ENCODE measurements at places on chromosomes 4 and X. TPM values are rescaled to one million over a fixed set of nuclear protein-coding genes. Genes with fewer than 3 reads are reported as not detected.

DNA sequence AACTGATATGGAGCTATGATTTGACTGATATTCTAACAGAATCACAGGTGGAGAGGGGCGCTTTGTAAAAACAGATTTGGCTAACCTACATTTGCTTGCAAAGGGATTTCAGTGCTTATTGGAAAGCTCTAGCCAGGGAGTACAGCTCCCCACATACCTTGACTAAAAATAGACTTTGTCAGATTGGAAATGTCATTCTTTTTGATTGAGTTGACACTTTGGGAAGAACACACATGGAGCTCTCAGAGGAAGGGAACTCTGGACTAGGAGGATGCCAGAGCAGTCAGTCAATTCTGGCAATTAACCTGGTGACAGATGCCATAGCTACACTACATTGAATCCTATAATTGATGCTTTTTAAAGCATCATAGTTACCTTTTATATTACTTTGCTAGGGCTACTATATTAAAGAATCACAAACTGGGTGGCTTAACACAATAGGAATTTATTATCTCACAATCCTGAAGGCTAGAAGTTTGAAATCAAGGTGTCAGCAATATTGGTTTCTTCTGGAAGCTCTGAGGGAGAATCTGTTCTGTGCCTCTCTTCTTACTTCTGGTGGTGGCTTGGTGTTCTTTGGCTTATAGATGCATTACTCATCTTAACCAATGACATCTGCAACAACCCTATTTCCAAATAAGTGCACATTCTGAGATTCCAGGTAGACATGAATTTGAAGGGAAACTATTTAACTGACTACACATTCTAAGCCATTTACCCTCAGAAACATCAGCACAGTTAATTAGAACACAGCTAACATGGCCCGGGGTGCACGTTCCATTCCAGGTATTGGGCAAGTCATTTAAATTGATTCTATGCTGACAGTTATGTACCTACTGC, 8.4 kb upstream of the HERC3 start:
- DNase-seq: no peak

- DNase-seq: no peak
Observed at GRCh38 chr4:181475359-181475758, 767.8 kb upstream of the TENM3 start.

DNA sequence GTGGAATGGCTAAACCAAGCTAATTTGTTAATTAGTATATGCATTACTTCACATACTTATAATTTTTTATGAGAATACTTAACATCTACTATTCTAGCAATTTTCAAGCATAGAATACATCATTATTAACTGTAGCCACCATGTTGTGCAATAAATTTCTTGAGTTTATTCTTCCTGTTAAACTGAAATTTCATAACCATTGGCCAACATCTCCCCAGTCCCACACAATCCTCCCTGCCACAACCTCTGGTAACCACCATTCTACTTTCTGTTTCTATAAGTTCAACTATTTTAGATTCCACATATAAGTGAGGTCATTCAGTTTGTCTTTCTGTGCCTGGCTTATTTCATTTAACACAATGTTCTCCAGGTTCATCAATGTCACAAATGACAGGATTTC, 208.5 kb downstream of the PPP4R3C start:
- DNase-seq: no peak

GRCh38 chr4:26131711-26132110, 189.1 kb upstream of the RBPJ start:
- peak; percentile 60 for DNase-seq

DNA sequence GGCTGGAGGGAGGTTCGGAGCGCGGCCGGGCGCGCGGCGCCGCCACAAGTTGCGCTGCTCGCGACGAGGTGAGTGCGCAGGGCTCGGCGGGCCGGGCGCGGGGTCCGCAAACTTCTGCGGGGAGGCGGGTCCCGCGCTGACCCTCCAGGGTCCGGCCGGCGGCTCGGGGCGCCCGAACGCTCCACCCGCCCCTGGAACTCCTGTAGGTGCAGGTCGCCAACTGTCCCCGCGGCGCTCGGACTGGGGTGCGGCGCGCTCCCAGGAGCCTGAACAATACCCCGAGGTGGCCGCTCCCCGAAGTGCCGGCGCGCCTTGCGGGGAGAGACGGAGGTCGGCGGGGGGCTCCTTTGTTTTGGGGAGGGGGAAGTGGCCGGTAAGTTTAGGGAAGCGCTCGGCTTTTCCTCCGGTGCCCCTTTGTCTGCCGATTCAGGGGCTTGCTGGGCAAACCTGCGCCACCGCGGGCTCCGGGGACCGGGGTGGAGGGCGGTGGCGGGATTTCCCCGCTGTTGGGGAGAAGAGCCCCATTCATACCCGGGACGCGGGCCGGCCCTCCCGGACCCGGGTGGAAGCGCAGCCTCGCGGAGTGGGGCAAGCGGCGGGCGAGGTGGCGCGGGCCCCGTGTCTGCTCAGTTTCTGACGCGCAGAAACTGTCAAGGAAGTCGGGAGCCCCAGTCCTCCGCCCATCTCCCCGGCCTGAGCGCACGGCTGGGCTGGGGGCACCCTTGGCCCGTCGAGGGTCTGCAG, 694 bp downstream of the TBL1X start:
- peak; percentile 56 for DNase-seq

GRCh38 chr4:69759189-69759604, 1.2 kb downstream of the SULT1B1 start:
- DNase-seq: no peak

GRCh38 chrX:84339507-84340364, 151.7 kb upstream of the RPS6KA6 start:
- DNase-seq: no peak

DNA sequence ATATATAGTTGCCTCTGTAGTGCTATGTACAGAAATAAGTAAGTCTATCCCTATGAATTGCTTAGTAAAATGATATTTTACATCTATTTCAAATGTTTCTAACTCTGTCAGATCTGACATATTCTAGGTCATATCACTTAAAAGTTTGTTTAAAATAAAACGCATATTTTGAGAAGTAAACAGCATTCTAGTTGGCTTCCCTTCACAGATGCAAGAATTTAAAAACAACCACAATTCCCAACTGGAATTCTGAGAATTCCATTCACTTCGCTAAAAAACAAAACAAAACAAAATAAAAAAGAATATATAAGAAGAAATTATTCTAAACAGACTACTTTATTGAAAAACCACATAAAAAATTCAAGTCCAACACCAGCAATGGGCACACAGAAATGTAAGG, 126.0 kb downstream of the PPP3CA start:
- DNase-seq: no peak

- no peak for DNase-seq
Observed at GRCh38 chr4:78599931-78600375, 48.4 kb downstream of the ANXA3 start.

- no peak for DNase-seq
Observed at GRCh38 chr4:187071946-187072600, 348.4 kb upstream of the FAT1 start.

DNA sequence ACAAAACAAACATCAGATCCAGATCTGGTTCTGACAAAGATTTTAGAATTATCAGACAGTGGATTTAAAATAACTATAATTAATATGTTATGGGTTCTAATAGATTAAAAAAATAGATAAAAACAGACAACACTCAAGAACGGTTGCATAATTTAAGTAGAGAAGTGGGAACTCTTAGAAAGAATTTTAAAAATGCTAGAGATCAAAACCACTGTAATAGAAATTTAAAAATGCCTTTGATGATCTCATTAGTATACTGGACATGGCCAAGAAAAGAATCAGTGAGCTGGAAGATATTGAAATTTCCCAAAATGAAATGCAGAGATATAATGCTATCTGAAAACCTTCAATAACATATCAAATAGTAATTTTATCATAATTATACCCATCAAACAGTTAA, 28.3 kb upstream of the DYNLT3 start:
- DNase-seq: no peak

- DNase-seq: no peak
Observed at GRCh38 chrX:104253567-104254441, 929 bp downstream of the ESX1 start.

DNA sequence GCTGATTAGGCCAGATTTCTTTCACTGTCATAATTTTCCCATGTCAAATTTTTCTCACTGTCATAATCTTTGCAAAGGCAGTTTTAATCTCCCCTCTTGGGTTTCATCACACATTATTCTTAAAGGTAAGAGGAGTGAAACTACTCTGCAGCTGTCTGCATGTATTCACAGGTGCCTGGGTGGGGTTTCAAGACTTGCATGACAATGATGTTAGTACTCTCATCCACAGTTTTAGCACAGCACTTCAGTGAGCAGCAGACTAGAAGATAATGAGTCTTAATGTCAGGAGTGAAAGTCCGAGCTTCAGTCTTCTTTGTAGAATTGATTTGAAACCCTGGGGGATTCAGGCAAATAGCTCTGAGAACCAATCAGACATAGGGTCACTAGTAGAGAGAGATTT, 182.5 kb upstream of the GALNT7 start:
- DNase-seq: no peak

- DNase-seq: no peak
Observed at GRCh38 chr4:67934628-67935027, 28.7 kb downstream of the TMPRSS11A start.

DNA sequence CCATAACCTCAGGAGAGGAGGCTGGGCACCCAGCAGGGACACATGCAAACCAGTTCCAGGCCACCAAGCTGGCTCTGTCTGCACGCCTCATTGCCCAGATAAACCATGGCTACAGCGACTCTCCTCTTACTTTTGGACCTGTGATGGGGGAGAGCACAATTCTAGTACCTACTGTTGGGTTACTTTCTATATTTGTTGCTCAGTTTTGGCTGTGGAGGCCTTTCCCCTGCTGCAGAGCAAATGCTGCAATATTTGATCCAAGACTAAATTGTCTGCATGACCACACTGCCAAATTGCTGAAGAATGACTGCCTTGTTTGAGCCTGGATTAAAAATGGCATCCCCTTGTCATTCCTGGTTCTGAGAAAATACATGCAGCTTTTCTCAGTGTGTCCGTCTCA, 253.5 kb downstream of the ARHGAP10 start:
- no peak for DNase-seq

GRCh38 chrX:4663085-4663484, 949.6 kb upstream of the PRKX start:
- DNase-seq: no peak

- DNase-seq: no peak
Observed at GRCh38 chr4:135274416-135274815, 1072.8 kb upstream of the PABPC4L start.

GRCh38 chr4:89008166-89008565, 48.8 kb downstream of the FAM13A start:
- no peak for DNase-seq

- no peak for DNase-seq
Observed at GRCh38 chrX:68411729-68412128, 21.6 kb downstream of the OPHN1 start.

- DNase-seq: no peak
Observed at GRCh38 chr4:102794999-102795398, 32.4 kb downstream of the UBE2D3 start.

GRCh38 chr4:89539374-89539773, 231.8 kb upstream of the GPRIN3 start:
- no peak for DNase-seq

DNA sequence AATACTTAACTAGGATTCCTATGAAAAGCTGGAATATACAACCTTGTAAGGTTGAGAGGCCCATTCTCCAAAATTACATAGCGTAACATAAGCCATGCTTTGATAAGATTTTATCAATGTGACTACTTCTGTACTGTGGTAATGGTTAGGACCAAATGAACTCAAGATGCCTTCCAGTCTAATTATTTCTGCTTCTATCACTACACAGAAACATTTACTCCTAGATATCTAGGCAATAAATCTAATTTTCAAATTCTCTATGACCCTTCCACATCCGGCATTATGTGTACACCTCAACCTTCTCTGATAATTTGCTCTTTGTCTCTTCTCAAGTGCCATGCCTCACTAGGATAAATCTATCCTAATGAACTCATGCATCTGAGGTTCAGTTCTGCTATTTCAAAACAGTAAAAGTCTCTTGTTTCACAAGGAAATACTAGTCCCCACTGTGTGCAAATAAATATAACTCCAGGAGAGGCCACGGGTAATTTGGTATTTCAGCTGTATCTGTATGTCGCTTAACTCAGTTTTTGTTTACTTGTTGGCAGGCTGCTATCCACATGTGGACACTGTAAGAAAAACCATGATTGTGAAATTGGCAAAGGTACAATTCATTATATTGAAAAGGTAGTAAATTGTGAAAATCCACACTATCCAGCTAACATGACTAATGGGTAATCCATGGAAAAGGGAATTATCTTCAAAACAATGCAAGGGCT, 93.3 kb downstream of the PRDM5 start:
- no peak for DNase-seq

- DNase-seq: no peak
Observed at GRCh38 chr4:8218371-8219031, 19.4 kb downstream of the SH3TC1 start.

GRCh38 chrX:48940404-48940955, 16.9 kb downstream of the OTUD5 start:
- DNase-seq: no peak

GRCh38 chrX:115017455-115017854, at the start of gene IL13RA2:
Gene IL13RA2 (minus strand): TSS chrX:115017616. CDS start chrX:115017269, 347 bp downstream.
- no peak for DNase-seq

- DNase-seq: no peak
Observed at GRCh38 chrX:117610806-117611205, 505.8 kb downstream of the KLHL13 start.

DNA sequence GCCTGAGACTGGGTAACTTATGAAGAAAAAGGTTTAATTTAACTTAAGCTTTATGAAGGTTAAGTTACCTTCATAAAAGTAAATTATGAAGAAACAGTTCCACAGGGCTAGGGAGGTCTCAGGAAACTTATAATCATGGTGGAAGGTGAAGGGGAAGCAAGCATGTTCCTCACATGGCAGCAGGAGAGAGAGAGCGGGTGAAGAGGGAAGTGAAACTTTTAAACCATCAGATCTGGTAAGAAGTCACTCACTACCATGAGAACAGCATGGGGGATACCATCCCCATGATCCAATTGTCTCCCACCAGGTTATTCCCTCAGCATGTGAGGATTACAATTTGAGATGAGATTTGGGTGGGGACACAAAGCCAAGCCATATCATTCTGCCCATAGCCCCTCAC, 944.7 kb upstream of the NDST4 start:
- no peak for DNase-seq

DNA sequence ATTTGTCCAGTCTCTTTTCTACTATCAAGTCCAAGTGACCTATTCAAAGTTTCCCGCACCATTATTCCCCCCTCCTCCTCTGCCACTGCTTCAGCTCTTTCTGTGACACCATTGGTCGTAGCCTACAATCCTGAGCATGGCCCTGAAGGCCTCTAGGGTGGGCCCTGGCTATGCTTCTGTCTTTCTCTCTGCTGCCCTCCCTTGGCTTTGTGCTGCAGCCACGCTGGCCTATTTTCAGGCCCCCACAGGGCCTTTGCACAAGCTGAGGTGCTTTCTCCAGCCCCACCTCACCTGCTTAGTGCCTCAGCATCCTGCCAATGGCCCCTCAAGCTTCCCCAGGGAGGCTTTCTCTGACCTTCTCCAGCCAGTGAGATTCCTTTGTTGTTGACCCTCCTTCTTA, 156.5 kb downstream of the NHS start:
- no peak for DNase-seq

Gene MFAP3L
- total RNA-seq: 0.86 TPM

Gene HTN1
- total RNA-seq: not detected

Gene NALF2
- 0.23 TPM for total RNA-seq

Gene SEPTIN11
- 20.6 TPM for total RNA-seq

Gene TSPAN7
- total RNA-seq: 3.2 TPM

Gene IL13RA2
- total RNA-seq: not detected

Gene CSAG3
- not detected for total RNA-seq

Gene NPFFR2
- total RNA-seq: not detected

Gene GPC3
- total RNA-seq: 0.66 TPM

Gene SEL1L3
- 44.3 TPM for total RNA-seq

Gene TLR10
- 0.27 TPM for total RNA-seq

Gene SHOX
- total RNA-seq: not detected

All from activated naive CD4-positive, alpha-beta T cell treated with anti-CD3 and anti-CD28 coated beads, Interleukin-2, amount 50 U/mL, for 72 hours (primary cell).